Brain pericyte (primary cell): ENCODE measurements at places on chromosomes 13 and 19.

- no peak for DNase-seq
Measured at GRCh38 chr13:55727683-55728082, 1413.0 kb upstream of the PRR20A start.

DNA sequence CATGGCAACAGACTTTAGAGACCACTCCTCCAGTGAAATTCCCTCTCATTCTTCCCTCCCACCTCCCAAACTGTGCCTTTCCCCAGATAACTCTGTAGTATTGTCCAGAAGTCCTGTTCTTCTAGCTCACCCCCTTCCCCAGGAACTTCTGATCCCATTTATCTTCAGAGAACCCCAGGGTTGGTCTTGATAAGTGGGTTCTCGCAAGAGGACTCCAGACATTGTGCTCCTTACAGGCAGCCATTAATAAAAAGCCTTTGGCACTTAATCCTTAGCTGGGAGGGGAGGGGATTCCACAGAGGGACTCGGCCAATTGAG, 1.9 kb downstream of the LTBP4 start:
- no peak for DNase-seq

GRCh38 chr13:95722241-95722640, 45.3 kb downstream of the DNAJC3 start:
- DNase-seq, result no peak

DNA sequence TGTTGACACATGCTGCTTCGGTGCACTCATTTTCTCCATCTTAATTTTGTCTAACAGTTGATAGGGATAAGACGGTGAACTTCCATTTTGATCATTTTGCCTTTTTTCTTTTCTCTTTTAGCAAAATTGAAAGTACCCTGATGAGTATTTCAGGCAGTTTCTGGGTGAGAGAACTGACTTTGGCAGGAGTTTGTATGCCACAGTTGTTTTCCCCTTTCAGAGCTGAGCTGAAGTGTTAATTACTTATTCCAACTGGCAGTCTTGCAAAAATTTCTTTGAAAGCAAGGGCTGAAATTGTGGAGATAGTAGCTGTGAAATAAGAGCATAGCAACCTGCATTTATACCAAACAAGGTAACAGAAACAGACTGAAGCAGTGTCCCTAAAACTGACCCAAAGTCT, 180.2 kb downstream of the SLITRK5 start:
- DNase-seq, result no peak

DNA sequence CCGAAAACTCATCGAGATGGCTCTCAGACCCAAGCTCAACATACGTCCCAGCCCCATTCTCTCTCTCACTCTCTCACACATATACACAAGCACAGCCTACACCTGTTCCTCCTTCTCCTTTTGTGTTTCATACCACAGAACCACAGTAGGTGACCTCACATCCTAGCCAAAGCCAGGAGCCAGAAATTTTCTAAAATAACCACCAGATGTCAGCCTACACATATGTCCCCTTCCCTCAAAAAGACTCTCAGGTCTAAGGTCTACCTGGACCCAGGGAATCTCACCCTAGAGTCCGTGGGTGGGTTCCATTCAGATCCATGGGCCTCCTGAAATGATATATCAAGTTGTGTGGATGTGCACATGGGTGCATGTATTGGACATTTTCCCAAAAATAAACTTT, 104.2 kb upstream of the IPO5 start:
- no peak for DNase-seq

DNA sequence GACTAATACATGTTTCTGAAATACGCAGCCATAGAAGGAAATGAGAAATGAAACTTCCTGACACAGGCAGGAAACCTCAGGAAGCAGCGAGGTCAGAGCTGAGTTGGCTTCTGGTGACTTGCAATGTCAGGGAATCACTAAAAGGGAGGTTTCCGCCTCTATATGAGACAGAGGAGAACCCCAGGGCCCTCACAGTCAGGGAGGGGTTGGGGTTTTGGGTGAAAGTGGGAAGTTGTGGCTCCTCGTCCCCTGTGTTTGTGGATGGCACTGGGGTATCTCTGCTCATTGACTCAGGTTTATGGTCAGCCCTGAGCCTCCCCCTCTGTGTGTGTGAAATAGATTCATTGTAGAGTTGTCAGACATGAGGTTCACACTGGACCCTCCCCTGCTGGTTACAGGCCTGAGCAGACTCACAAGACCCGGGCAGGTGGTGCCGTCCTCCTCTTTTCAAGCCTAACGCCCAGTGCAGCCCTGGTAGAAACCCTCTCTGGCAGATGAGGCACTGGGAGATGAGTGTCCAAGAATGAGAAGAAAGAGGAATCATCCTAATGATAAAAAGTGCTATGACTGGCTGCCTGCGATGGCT, 5.5 kb upstream of the LILRA6 start:
- no peak for DNase-seq

GRCh38 chr13:58238972-58239773, 607.6 kb downstream of the PCDH17 start:
- no peak for DNase-seq

GRCh38 chr13:77460195-77460594, 75.3 kb upstream of the SCEL start:
- DNase-seq, result no peak

DNA sequence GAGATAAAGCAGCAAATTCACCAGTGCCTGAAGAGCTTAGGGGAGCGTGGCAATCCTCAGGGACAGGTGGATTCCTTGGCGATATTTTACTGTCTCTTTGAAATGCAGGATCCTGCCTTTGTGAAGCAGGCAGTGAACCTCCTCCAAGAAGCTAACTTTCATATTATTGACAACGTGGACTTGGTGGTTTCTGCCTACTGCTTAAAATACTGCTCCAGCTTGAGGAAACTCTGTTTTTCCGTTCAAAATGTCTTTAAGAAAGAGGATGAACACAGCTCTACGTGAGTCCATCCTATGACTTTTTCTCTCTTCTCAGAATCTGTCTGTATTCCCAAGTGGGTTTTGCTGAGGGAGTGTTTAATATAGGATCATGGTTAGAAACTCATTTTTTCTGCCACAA, 22.6 kb downstream of the NLRP4 start:
- no peak for DNase-seq

DNA sequence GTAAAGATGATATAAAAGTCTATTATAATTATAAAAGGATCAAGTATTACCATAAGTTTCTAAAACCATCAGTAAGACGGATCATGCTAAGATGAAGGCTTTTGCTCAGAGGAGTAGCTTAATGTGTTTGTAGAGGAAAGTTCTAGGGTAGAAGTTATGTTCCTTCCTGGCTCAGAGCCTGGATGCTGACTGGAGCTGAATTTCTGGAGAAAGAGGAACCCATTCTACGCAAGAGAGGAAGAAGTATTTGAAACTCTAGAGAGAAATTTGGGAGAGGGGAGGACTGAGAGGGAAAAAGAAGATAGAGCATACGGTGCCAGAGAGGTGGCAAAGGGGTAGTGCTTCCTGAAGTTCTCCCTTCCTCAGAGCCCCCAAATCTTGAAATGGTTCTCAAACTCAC, 51.4 kb upstream of the SGCG start:
- DNase-seq, result no peak
